ENCODE measurements at places on chromosomes 5 and 9.
A peak's percentile ranks its signal among the peaks of the same experiment; 100 is the strongest.

DNA sequence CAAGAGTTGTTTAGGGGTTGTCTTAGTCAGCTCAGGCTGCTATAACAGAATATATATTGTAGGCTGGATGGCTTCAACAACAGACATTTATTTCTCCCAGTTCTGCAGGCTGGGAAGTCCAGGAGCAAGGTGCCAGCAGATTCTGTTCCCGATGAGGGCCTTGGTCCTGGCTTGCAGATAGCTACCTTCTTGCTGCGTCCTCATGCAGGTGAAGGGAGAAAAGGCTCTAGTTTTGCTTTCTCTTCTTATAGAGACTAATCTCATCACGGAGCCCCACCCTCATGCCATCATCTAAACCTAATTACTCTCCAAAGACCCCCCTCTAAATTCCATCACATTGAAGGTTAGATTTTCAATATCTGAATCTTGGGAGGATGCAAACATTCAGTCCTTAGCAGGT is 246.0 kb upstream of the ANKRD55 start:
- H3K27me3 ChIP-seq = no peaks in the 10 kb centered on the region
- DNase-seq = no peak
- peaks cover 27% of the 10 kb centered on the region for H3K4me1 ChIP-seq
- no peak overlapping the region for H3K27ac ChIP-seq
- H3K36me3 ChIP-seq = no peaks in the 10 kb centered on the region
- H3K4me3 ChIP-seq = no peak overlapping the region

DNA sequence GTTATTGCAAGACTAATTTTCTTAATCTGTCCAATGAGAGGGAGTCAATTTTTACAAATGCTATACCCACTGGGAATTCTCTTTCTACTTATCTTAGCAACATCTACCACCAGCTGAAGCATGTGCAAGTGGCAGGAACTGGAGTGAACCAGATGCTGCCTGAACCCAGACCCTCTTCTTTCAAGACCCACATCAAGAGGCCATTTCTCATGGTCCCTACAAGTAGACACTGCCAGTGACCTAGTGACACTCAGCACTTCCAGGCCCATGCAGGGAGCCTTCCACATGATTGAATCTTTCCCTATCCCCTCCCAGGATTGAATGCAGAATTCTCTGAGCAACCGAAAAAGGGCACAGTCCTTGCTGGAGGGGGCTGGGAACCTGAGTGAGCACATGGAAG is 148.2 kb upstream of the ADAMTS16 start:
- no peaks in the 10 kb centered on the region for H3K4me1 ChIP-seq
- H3K27ac ChIP-seq = no peak overlapping the region
- no peaks in the 10 kb centered on the region for H3K27me3 ChIP-seq
- no peaks in the 10 kb centered on the region for H3K36me3 ChIP-seq
- no peak for DNase-seq

GRCh38 chr9:113525831-113526230 is 62.3 kb downstream of the RGS3 start:
- H3K4me3 ChIP-seq = no peak overlapping the region
- no peak for DNase-seq
- H3K4me1 ChIP-seq = peaks cover 64% of the 10 kb centered on the region
- H3K36me3 ChIP-seq = no peaks in the 10 kb centered on the region
- no peaks in the 10 kb centered on the region for H3K27me3 ChIP-seq

- H3K4me3 ChIP-seq = no peak overlapping the region
- peaks cover 12% of the 10 kb centered on the region for H3K4me1 ChIP-seq
- H3K27ac ChIP-seq = no peak overlapping the region
- no peak for DNase-seq
- H3K36me3 ChIP-seq = no peaks in the 10 kb centered on the region
Measured at GRCh38 chr5:142432369-142432863, 107.6 kb upstream of the SPRY4 start.

- H3K36me3 ChIP-seq = no peaks in the 10 kb centered on the region
- H3K4me1 ChIP-seq = no peaks in the 10 kb centered on the region
- no peaks in the 10 kb centered on the region for H3K27me3 ChIP-seq
- DNase-seq = no peak
- no peak overlapping the region for H3K4me3 ChIP-seq
Measured at GRCh38 chr5:12277504-12278192, 373.4 kb upstream of the CTNND2 start.

DNA sequence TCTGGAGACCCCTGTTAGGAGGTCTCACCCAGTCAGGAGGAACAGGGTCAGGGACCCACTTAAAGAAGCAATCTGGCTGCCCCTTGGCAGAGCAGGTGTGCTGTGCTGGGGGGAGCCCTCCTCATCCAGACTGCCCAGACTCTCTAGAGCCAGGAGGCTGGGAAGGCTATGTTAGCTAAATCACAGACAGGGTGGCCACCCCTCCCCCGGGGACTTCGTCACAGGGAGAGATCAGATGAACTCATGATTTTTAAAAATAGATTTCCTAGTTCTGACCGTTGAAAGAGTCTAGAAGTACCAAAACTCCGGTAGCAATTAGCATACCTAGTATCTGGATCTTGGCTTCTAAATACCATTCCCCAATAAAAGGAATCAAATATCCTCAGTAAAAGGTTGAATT is 35.0 kb upstream of the FOXB2 start:
- no peak overlapping the region for H3K4me3 ChIP-seq
- no peaks in the 10 kb centered on the region for H3K27me3 ChIP-seq
- DNase-seq = no peak

GRCh38 chr9:81776390-81776789 is 87.0 kb upstream of the TLE1 start:
- H3K36me3 ChIP-seq = no peaks in the 10 kb centered on the region
- no peak overlapping the region for H3K4me3 ChIP-seq
- H3K27me3 ChIP-seq = no peaks in the 10 kb centered on the region
- peaks cover 4% of the 10 kb centered on the region for H3K4me1 ChIP-seq

DNA sequence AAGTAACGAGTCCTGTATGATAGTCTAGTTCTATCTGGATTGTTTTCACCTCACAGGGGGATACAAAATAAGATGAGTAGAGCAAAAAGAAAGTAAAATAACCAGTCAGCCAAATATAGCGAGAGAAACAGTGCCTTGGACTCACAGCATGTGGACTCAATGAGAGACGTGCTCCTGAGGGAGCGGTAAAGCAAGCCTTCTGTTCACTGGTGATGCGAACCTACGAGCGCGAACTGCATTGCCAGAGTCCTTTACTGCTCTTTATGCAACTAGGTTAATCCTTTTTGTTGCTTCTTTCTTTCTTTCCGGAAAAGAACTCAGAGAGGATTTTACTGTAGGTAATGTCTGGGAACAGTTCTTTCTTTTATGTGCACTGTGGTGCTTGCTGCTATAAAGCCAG is 132.7 kb downstream of the ANXA1 start:
- H3K27me3 ChIP-seq = no peaks in the 10 kb centered on the region
- no peaks in the 10 kb centered on the region for H3K4me1 ChIP-seq
- no peak overlapping the region for H3K4me3 ChIP-seq
- no peaks in the 10 kb centered on the region for H3K36me3 ChIP-seq
- H3K27ac ChIP-seq = no peak overlapping the region

DNA sequence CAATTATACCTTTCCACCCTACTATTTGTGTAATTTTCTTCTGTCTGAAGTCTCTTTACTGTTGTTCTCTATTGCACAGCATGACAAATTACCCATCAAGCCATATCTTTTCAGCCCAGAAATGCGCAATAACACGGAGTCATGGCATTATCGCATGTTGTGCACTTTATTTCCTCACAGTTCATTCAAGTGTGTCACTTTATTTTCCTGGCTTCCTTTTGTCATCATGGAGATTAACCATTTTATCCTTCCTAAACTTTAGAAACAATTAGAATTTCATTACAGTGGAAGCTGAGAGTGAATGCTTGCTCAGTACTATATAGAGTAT is 41.3 kb upstream of the MEF2C start:
- H3K27ac ChIP-seq = no peak overlapping the region
- H3K27me3 ChIP-seq = no peaks in the 10 kb centered on the region
- H3K36me3 ChIP-seq = no peaks in the 10 kb centered on the region
- no peak overlapping the region for H3K4me3 ChIP-seq
- H3K4me1 ChIP-seq = no peaks in the 10 kb centered on the region

GRCh38 chr5:171757853-171758535 is 27.6 kb upstream of the SMIM23 start:
- DNase-seq = no peak
- H3K27ac ChIP-seq = no peak overlapping the region
- no peak overlapping the region for H3K4me3 ChIP-seq
- H3K36me3 ChIP-seq = no peaks in the 10 kb centered on the region
- H3K4me1 ChIP-seq = peaks cover 5% of the 10 kb centered on the region

DNA sequence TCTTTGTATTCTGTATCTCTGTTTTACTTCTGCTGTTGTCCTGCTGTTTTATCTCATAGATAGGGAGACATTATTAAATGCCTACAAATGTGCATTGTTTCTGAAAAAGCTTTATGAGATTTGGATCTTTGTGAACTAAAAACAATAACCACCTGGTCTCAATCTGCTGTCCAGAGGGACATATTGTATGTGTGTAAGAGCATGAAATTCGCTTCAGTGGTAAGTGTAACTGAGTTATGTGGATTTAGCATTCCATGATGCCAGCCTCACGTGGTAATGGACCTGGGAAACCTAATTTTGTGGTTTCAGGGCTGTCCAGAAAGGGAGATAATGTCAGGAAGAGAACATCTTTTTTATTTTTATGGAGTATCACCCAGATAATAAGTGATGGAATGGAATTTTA is 119.3 kb downstream of the GDNF start:
- H3K4me1 ChIP-seq = peaks cover 12% of the 10 kb centered on the region
- H3K36me3 ChIP-seq = no peaks in the 10 kb centered on the region
- DNase-seq = no peak
- H3K27me3 ChIP-seq = no peaks in the 10 kb centered on the region
- no peak overlapping the region for H3K4me3 ChIP-seq

GRCh38 chr5:10691826-10692785 is 68.9 kb downstream of the DAP start:
- H3K4me3 ChIP-seq = no peak overlapping the region
- H3K36me3 ChIP-seq = no peaks in the 10 kb centered on the region
- peaks cover 12% of the 10 kb centered on the region for H3K4me1 ChIP-seq
- no peak for DNase-seq
- no peak overlapping the region for H3K27ac ChIP-seq

DNA sequence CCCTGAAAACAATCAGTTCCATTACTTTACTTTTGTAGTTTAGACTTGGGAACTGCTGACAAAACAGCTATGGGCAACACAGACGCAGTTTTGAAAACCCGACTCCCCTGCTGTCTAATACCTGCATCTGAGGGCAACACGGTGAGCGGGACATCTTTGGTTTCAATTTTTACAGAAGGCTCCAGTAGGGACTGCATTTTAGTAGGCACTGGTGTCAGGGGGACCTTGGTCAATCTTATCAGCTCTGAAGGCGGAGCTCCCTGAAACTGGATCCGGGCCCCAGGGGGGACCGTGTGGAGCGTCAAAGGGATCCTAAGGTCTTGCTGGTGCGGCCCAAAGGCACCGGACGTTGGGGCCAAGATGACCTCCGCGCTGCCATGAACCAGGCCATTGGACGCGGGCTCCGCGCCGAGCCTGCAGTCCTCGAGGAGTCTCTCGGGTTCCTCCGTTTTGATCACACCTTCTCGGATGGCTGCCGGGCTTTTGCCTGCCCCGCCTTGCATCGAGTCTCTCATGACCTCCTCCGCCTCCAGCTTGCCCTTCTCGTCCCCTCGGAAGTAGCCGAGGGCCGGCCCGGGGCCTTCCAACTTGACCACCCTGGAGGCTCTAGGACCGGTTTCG is 1.1 kb downstream of the SOX30 start:
- no peaks in the 10 kb centered on the region for H3K36me3 ChIP-seq
- no peak overlapping the region for H3K4me3 ChIP-seq
- H3K4me1 ChIP-seq = peaks cover 11% of the 10 kb centered on the region
- no peak for DNase-seq

DNA sequence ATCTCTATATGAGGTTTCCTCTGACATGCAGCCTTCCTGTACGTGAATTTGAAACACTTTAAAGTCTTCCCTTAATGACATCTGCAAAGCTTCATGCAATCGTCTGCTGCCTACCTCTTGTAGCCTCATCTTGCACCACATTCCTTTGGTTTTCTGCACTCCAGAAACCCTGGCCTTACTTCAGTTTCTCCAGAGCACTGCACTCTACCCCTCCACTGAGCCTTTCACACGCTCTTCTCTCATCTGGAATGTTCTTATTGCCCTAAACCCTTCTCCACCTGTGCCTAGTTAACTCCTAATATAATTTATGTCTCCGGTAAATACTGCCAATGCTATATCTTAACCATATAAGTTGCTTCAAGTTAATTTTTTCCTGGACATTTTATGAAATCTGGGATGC is 168.8 kb upstream of the SLC27A6 start:
- no peaks in the 10 kb centered on the region for H3K4me1 ChIP-seq
- DNase-seq = no peak
- no peaks in the 10 kb centered on the region for H3K27me3 ChIP-seq

DNA sequence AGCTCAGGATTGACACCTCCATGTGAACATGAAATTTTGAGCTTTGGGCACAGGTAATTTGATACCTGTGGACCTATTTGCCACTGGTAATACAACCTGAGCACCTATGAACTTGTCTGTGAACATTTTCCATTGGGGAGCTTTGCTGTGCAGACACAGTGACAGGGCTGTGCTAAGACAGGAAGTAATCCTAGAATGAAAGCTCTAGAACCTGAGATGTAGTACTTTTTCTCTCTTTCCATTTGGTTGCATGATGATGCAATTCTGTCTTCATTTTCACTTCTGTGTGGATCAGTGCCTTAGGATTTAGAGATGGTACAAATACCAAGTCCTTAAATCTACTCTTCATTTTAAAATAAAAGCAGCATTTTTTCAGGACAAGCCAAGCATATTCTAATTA is 216.9 kb downstream of the NR3C1 start:
- DNase-seq = no peak
- no peaks in the 10 kb centered on the region for H3K27me3 ChIP-seq
- H3K4me3 ChIP-seq = no peak overlapping the region
- H3K27ac ChIP-seq = no peak overlapping the region

GRCh38 chr9:105296877-105297287 is 52.4 kb downstream of the SLC44A1 start:
- peaks cover 24% of the 10 kb centered on the region for H3K4me1 ChIP-seq
- peak overlapping the region; percentile 40 for H3K27ac ChIP-seq
- no peak overlapping the region for H3K4me3 ChIP-seq
- H3K36me3 ChIP-seq = no peaks in the 10 kb centered on the region
- no peak for DNase-seq
- no peaks in the 10 kb centered on the region for H3K27me3 ChIP-seq

DNA sequence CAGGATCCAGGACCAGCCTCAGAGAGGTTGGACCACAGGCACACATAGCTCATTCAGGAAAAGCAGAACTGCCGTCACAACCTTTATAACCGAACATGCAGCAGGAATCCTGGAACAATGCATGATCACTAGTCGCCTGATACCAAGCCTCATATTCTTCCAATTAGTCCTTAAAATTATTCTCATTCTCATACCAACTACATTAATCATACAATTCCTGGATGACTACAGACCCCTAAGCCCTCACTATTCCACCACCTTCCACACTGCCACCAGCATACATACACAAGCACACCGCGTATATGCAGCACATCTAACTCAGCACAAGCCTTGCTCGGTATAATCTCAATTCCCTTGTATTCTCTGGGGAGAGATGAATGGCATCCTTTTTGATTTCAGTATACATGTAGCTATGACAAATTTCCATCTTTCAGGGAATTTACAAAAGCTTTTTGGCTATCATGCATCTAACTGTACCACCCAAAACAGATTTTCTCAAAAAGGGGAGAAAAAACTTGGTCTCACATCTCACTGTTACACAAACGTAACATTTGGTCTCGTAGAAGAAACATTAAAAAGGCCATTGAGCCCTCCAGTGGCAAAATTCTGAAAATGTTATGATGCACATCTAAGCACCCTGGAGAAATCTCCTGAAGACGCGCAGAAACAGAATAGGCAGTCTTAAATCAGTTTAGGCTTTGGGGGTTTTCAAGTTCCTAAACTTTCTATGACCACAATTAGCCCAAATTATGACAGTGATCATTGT is 46.2 kb downstream of the MCTP1 start:
- no peak for DNase-seq
- no peaks in the 10 kb centered on the region for H3K27me3 ChIP-seq
- H3K36me3 ChIP-seq = no peaks in the 10 kb centered on the region

All from vagina (tissue), 2 donors.